ENCODE measurements at places on chromosomes 7 and 10.

DNA sequence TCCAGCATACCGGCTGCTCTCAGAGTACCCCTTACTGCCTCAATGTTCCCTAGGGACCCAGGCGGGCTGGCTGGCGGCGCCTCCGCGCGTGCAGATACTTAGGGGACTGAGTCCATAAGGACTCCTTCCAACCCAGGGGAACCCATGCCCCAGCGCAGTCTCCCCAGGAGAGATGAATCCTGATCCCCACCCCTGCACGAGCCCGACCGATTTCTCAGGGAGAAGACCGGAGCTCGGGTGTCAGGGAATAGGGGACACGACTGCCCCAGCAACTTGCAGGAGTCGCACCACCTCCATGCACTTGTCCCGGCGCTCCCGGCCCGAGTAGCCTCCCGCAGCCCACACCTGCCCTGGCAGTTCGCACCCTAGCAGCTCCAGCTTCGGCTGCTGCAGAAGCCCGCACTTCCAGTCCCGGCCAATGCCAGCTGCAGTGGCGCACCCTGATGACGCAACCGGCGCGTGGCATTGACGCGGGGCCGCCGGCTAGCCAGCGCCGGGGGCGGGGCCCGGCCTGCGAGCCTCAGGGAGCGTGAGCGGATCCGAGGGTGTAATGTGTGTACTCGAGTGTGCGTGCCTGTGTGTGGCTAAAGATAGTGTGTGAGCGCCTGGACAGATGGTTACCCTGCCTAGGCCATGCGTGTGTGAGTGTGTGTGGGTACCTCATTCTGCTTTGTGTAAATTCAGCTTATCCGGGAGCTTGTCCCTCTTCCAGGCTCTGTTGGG is at the start of gene GPAM:
Gene GPAM, minus strand, starts transcription at position 437 of the 723 bp plus-strand sequence. CDS start 1,981 bp downstream, outside the sequence.
- DNase-seq: peak; percentile 98

GRCh38 chr10:56586461-56586891 is 225.4 kb upstream of the ZWINT start:
- no peak for DNase-seq

- no peak for DNase-seq
Observed at GRCh38 chr7:115635876-115636275, 394.7 kb downstream of the TFEC start.

DNA sequence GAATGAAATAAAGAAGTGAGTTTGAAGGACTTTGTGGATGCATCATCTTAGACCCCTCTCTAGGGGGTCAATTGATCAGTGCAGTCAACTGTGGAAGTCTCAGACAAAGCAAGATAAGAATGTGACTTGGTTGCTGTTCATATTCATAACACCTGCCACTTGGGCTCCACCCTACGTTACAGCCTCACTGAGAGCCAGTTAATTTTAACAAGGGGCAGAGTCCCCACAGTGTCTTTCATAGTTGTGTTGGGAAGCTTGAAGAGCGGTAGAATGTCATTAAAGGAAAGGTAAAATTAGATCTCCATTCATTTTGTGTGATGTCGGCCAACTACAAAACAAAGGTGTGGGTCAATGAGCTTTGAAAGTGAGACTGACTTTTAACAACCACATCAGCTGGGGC is 442.1 kb upstream of the C7orf33 start:
- DNase-seq: no peak

DNA sequence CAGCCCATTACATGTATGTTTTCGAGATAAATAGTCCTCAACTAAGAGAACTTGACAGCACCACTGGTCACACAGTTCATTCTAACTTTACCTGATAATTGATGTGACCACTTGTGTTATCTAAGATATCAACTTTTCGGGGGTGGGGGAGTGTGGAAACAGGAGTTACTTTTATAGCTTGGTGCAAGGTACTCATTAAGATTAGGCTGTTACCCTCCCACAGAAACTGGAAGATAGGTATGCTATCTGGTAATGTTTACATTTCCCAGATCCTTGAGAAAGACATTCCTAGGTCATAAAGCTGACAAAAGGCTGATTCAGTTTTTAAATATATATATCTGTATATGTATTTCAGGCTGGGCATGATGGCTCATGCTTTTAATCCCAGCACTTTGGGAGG is 11.1 kb downstream of the ERVW-1 start:
- DNase-seq: no peak

DNA sequence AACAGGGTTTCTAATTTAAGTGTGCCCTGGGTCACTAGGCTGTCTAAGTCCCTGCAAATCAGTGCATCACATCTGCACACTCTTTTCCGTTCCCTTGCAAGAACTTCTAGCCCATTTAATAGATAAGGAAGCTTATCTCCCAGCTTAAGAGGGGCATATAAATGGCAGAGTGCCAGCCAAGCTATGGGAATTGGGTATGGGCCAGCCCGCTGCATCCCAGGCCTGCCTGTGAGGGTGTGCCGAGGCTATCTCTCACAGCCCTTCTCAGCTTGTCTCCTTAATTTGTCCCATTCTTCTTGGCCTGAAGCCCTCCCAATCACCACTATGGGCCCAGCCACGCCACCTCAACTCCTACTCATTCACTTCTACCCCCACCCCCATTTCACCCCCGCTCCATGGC is 14.7 kb downstream of the AQP1 start:
- no peak for DNase-seq

- DNase-seq: no peak
Observed at GRCh38 chr7:12889391-12889790, 202.0 kb downstream of the ARL4A start.

DNA sequence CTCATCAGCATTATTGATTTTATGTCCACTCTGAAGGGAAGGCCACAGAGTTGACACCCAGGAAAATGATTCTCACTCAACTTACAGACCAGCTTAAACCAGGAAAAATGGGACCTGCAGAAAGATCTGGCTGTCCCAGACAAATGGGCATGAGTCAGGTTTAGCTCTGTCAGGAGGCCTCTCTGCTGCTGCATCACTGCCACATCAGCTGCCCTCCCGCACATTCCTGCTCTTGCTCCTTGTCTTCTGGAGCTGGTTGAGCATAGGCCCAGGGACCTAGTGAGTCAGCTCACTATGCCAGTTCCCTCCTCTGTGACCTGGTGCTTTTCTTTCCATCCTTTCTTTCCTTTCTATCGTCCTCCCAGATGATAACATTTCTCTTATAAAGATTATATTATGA is 18.8 kb upstream of the SMNDC1 start:
- no peak for DNase-seq

GRCh38 chr10:117134056-117134305 is 4.1 kb downstream of the VAX1 start:
- DNase-seq: no peak

- DNase-seq: no peak
Observed at GRCh38 chr10:120386896-120387295, 70.1 kb upstream of the PLPP4 start.

- DNase-seq: no peak
Observed at GRCh38 chr7:22287412-22287811, 69.5 kb downstream of the RAPGEF5 start.

DNA sequence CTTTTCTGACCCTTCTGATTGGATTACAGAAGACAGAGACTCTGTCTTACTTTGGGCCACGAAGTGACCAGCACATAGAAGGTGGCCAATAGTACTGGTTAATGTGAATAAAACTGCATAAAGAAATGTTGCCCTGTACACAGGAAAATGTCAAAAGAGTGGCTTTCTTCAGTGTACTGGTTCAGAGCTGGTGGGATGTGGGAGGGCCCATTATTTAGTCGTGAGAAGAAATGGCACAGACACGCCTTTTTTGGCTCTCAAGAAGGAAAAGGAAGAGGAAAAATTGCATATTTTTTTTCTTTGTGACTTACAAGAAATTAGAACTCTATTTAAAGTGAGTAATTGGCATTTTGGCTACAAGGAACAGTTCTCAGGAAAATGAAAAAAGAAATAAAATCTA is 129.7 kb downstream of the DGKI start:
- DNase-seq: no peak

- no peak for DNase-seq
Observed at GRCh38 chr7:36748017-36748487, 23.8 kb upstream of the AOAH start.

DNA sequence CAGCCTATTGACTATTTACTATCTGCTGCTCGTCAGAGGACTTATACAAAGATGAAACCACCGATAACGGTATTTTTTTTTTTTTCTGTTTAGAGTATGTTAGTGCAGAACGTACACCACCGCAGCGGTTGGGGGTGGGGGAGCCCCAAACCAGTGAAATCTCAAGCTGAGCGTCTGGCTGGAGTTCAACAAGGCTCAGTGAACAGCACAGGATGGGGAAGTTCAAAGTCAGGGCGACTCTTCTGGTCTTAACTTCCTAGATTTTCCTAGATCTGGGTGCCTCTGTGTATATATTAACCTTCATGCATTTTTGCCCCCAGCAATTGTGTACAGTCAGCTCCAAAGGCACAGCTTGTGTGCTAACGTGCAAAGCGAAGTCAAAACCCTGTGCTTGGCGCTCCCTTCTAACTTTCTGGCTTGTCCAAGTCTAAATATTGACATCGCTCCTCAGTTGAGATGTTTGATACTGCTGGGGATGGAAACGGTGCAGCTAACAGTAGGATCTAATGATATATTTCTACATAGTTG is 1.1 kb downstream of the RHOBTB1 start:
- no peak for DNase-seq

DNA sequence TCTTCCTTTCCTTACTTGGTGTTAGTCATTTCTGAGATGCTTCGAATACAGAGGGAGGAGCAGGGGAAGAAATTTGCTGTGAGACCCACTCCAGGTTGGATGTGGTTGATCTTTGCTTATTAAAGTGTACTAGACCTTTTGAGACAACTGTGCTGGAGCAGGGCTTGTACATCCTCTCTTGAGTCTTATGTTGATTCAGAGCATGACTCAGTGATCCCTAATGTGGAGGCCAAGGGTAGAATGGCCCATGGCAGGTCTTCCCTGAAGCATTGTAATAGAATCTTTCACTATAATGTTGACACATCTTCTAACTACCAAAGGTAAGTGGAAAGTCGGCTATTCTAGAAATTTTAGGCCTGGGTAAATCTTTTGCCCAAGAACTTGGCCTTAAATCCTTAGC is 17.0 kb upstream of the SFR1 start:
- DNase-seq: no peak

DNA sequence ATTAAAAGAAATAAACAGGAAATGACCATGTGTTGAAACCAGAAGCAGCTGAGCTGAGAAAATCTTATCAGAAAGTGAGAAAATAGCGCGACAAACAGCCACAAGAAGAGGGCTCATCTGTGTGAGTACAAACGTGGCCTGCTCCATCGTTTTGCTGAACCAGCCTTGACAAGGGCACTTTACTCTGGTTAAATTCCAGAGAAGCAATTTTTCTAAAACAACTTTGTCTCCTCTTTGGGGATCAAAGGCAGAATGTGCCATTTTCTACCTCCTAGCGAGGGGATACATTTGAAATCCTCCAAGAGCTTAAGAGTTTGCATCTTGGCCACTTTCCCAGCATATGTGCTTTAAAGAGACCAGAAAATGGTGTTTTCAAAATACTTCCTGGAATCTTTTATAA is 51.3 kb upstream of the VIPR2 start:
- DNase-seq: no peak

- DNase-seq: no peak
Observed at GRCh38 chr10:16117305-16117695, 257.0 kb upstream of the MINDY3 start.

DNA sequence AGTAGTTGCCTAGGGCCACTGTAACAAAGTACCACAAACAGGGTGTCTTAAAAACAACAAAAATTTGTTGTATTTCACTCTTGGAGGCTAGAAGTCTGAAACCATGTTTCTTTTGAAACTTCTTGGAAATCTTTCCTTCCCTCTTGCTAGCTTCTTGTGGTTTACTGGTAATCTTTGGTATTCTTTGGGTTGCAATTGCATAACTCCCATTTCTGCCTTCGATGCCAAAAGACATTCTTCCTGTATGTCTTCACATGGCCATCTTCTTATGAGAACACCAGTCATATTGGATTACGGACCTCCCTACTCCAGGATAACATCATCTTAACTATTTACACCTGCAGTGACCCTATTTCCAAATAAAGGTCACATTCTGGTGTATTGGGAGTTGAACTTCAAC is 357.4 kb downstream of the PPP1R3A start:
- no peak for DNase-seq

- DNase-seq: no peak
Observed at GRCh38 chr7:44447874-44448425, 42.5 kb downstream of the NUDCD3 start.

GRCh38 chr10:127813290-127813689 is 76.3 kb downstream of the FOXI2 start:
- DNase-seq: no peak

DNA sequence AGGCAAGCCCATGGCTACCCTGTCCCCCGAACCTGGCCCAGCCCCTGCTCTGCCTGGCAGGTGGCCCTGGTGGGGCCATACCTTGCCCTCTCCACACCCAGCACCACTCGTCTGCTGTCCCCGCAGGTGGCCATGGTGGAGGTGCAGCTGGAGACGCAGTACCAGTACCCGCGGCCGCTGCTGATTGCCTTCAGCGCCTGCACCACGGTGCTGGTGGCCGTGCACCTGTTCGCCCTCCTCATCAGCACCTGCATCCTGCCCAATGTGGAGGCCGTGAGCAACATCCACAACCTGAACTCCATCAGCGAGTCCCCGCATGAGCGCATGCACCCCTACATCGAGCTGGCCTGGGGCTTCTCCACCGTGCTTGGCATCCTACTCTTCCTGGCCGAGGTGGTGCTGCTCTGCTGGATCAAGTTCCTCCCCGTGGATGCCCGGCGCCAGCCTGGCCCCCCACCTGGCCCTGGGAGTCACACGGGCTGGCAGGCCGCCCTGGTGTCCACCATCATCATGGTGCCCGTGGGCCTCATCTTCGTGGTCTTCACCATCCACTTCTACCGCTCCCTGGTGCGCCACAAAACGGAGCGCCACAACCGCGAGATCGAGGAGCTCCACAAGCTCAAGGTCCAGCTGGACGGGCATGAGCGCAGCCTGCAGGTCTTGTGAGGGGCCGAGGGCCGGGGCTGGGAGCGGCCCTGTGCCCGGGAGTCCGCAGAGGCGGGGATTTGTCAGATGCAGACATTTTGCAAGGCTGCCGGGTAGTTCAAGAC is 13.2 kb downstream of the ORAI2 start:
- DNase-seq: no peak

GRCh38 chr7:109044691-109045090 is 475.0 kb downstream of the DNAJB9 start:
- DNase-seq: no peak
